ENCODE measurements at places on chromosomes 6 and 20.
A peak's percentile ranks its signal among the peaks of the same experiment; 100 is the strongest.

GRCh38 chr6:40413239-40413638 is 173.9 kb downstream of the LRFN2 start:
- no peak for DNase-seq

DNA sequence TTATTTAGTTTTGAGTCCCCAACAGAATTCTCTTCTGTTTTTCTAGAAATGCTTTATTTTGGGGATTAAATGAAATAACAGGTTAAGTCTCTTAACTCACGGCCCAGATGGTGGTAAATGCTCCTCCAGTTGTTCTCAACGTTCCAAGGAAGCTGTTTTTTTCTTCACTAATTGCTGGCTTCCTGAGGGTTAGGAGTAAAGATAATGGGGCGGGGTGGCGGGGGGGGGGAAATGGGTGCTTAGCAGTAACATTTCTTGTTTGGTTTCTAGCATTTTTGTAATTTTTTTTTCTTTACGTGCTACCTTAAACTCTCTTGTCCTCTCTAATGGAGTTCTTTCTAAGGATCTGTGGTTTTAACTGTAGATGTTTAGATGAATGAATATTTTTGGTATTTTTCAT is 2.2 kb downstream of the SRSF3 start:
- no peak for DNase-seq

DNA sequence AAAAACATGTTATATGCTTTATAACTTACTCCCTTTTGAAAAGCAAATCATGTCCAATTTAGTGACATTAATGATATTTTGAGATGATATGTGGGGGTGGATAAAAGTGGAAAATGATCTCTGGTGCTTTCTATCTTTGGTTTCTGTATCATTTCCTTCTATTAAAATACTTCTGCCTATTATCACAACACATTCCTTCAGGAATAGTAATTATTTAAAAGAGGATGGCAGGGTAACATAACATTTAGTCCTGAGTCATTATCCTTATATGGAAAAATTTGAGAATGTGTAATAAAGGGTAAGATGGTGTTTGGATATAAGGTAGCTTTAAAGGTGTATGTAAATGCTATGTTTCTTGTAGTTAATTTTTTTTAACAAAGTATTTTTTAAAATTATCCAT is 657.7 kb downstream of the PHF3 start:
- no peak for DNase-seq

DNA sequence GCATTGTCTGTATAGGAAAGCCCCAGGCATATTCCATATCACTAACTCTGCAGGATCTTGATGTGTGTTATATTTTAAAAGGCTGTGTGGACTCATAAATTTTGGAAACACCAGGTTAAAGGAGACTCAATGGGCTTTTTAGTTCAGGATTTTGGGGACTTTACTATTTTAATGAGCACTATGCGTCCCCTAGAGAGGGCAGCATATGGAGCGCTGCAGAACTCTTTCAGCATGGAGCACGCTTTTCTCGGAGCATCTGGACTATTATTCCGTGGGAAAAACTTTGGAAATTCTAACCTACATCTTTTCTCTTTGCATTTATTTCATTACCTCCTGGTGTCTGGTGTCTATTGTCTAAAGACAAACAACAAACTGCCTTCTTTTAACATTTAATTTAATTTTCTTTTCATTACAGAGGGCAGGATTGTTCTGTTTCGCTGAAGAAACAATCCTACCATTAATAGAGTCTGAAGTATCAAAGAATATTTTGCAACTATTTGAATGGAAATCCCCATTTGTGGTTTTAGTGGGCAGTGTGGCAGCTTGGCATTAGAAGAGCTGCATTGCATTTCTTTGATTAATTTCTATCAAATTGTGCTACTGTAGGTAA is 399.9 kb upstream of the HSF2 start:
- DNase-seq: no peak

DNA sequence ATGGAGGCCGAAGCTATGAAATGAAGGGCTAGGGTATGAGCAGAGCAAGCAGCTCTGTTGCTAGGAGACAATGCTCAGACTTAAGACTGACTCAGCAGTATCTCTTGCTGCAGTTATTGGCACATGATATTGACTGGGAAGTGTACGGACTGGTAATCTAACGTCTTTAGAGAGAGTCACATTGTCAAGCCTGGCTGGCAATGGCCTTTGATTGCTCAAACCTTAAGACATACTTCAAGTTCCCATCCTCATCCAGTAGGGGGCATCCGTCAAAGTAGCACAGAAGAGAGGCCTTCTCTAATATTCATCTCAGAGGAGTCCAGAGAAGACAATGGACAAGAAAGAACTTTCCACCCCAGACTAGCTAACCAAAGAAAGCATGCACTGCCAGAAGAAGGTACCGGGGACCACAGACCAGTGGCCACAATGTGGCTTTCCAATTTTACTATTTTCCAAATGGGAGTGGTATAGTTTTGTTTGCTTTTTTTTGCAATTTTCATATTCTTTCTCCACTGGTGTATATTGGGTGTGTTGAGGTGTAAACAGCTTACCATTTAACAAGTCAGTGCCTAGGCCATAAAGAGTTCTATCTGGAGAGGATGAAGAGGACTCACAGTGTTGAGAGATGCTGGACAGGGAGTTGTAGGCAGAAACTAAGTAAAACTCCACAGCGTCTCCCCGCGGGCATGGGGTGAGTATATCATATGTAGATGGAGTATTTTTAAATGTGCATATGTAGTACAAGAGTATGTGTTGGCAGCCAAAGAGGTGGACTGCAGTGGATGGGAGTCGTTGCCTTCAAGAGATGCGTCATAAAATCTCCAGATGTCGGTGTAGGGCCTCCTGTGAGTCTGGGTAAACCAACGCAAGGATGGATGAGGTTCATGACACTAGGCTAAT is 36.7 kb downstream of the LRFN2 start:
- DNase-seq: no peak

GRCh38 chr6:152948150-152948768 is 34.6 kb downstream of the FBXO5 start:
- peak; percentile 29 for DNase-seq

DNA sequence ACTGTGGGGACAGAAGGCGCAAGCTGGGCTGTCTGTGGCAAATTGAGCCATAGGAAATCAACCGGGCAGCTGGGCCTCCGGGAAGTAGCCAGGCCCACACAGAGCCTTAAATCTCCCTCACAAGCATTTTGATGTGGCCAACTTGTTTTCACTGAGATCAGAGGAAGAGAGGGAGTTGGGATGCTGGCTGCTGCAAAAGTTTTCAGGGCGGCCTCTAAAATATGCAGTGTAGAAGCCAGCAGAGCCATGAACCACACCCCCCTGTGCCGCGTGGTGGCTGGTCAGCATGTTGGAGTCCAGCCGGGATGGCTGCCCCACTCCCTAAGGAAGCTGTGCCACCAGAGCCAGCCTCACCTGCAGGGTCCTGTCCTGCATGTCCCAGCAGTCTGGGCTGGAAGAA is 167.4 kb downstream of the CDC5L start:
- DNase-seq: no peak

GRCh38 chr20:63708301-63709148 is 686 bp downstream of the ZGPAT start:
- no peak for DNase-seq

DNA sequence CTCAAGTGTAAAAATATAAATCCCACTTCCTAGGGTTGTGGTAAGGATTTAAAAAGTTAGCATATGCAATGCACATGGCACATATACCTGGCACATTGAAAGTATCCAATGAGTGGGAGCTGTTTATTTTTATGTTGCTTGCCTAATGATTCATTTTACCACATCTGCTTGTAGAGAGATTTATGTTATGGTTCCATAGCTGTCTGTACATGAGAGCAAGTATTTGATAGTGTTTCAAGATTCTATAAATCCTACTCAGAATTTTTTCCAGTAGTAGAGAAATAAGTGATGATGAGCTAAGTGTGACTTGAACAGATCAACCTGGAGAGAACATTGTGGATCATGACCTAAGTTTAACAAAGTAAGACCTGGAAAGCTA is 125.3 kb upstream of the SPTLC3 start:
- no peak for DNase-seq

DNA sequence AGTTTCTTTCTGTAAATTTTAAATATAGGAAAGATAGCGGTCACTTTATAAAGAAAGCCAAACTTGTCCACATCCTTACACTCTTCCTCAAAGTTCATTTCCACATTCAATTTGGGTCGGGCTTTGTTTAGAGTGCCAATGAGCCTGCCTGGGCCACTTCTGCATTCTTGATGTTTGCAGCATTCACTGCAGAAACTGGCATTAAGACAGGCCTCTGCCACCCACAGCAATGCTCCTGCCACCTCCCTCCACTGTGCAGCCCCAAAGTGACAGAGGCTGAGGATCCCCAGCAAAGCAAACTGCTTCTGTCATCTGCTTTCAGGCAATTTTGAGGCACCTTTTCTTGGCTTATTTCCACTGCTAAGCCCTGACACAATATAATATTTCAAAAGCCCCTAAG is 61.2 kb downstream of the TNFAIP3 start:
- DNase-seq: no peak

GRCh38 chr6:134005800-134006199 is 46.6 kb downstream of the SLC2A12 start:
- DNase-seq: no peak

DNA sequence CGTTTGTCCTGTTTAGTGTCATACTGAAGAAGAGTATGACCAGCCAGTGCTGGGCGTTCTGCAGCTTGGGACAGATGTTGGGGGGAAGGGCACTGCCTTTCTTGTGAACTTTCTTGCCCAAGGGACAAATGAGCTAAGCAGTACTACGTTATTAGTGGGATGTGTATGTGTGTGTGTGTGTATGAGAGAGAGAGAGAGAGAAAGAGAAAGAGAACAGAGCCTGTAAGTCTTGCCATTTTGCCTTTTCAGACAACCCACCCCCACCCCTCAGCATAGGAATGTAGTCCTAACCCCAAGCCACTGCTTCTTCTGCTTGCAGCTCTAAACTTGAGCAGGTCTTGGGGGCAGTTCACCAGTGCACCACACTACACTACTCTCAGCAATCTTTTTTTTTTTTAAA is 45.5 kb downstream of the E2F3 start:
- DNase-seq: no peak

- peak; percentile 42 for DNase-seq
Measured at GRCh38 chr6:169725125-169726048, 1.1 kb upstream of the PHF10 start.

- DNase-seq: peak; percentile 77
Measured at GRCh38 chr20:51541189-51542032, 1.1 kb downstream of the NFATC2 start.

DNA sequence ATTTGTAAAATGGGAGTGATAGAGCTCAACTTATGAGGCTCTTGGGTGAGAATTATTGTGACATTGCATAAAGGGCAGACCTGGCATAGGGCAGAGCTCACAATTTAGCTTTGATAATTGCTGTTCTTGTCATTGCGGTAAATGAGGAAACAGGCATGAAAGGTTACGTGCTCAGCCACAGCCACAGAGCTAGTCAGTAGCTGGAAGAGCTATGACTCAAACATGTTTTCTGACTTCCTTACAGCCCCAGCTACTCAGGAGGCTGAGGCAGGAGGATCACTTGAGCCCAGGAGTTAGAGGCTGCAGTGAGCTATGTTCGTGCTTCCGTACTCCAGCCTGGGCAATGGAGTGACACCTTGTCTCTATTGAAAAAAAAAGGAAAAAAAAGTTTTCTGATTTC is 3.5 kb upstream of the GHRH start:
- DNase-seq: no peak

DNA sequence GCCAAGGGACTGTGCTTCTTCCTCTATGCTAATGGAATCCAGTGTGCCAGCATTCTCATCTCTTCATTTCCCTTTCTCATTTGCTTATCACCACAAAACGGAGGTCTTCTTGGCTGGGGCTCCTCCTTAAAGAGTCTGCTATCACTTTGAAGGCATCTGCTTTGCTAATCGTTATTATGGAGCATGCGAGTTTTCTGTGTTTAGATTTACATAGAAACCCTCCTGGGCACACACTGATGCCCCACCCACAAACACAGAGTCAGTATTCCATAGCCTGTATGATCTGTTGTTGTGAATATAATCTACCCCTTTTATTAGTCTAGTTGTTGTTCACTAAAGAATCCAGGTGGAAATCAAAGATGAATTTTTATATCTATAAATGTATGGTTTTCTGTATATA is 83.4 kb upstream of the XRN2 start:
- peak; percentile 9 for DNase-seq

DNA sequence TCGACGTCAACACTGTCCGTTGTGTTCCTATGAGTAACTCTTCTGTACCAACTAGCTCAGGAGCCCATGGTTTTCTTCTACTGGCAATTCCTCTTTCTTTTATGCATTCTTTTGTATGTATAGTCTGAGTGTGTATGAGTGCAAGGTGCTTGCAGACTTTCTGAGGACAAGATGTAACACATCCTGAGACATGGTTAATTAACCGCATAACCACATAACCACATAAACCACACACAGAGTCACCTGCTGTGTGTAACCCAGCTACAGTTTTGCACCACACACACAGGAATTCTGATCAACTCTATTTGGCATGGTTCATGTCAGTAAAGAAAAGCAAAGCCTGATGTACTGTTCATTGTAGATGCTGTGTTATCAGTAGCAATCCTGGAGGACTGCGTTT is 98.6 kb downstream of the DACT2 start:
- peak; percentile 62 for DNase-seq

DNA sequence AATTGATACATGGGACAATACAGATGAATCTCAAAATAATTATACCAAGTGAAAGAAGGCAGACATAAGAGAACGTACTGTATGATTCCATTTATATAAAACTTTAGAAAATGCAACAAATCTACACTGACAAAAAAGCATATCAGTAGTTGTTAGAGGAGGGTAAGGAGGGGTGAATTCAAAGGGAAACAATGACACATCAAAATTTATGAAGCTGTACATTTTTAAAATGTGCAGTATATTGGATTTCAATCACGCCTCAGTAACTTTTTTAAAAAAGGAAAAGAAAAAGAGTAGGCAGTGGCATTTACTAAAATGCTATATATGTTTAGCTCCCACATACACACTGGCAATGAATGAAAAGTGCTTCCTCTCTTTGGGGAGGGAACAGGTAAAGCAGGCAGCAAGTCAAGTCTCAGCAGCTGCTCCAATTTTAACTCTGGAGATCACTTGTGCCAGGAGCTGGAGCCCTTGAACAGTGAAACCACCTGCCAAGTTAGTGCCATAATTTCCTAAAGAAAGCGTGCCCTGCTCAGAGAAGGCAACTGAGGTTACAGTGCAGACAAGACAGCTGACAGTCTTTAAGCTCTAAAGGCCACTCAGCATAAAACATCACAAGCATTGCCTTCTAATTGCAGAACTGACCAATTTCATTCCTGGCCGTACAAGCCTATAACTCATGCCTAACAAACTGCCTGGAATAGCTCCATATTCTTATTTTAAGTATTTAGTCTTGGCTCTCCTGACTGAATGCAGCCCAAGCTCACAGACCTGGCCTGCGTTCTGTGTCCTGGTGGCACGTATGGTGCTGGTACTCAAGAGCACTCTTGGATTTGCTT is 10.9 kb downstream of the FKBP1A start:
- no peak for DNase-seq

GRCh38 chr20:33518071-33518470 is 28.2 kb downstream of the CBFA2T2 start:
- DNase-seq: no peak

- DNase-seq: no peak
Measured at GRCh38 chr20:9185511-9185910, 116.6 kb downstream of the PLCB4 start.
